Inflammatory macrophage treated with lipopolysaccharide for 1 hour (primary cell): ENCODE measurements at places on chromosomes 1 and 21.

- peak; percentile 84 for DNase-seq
These were observed 20.8 kb downstream of the LRRC8B start for GRCh38 chr1:89545264-89546038.

DNA sequence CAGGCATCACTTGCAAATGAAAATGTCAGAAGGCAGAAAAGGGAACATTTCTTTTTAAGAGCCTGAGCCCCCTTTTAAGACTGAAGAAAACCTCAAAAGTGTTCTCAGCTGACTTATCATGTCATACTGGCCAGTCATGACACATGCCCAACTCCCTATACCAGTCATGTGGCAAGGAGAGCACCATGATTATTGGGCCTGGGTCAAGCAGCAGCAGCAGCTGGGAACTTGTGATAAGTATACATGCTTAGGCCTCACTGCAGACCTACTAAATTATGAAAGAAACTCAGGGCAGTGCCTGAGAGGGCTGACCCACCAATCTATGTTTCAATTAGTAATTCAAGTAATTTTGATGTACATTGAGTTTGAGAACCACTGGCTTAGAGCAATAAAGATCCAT is 8.6 kb downstream of the RO60 start:
- no peak for DNase-seq

GRCh38 chr1:42108309-42108708 is 44.9 kb upstream of the GUCA2B start:
- no peak for DNase-seq

DNA sequence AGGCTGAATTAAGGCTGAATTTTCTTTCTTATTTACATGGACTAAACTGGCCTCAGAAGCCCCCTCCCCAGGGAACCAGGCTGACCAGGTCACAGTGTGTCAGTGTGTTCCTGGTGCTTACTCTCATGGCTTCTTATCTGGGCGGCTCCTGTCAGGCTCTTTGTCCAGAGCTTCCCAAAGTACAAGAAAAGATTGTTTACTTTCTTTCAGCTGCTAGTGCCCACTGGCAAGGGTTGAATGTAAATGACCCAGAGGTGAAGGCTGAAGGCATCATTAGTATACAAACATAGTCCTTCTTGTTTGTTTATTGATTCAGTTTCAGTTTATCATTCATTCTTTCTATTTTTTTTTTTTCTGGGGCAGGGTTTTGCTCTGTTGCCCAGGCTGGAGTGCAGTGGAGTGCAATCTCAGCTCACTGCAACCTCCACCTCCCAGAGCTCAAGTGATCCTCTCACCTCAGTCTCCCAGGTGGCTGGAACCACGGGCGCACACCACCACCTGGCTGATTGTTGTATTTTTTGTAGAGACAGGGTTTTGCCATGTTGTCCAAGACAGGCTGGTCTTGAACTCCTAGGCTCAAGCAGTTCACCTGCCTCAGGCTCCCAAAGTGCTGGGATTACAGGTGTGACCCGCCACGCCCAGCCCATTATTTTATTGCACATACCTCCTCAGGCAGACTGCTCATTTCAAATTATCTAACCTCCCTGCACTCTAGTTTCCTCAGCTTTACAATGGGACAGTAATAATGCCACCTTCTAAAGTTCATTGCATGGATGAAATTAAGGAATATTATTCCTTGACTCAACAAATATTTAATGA is 9.8 kb upstream of the KDM4A start:
- no peak for DNase-seq

GRCh38 chr21:41638201-41638790 is 128.6 kb downstream of the RIPK4 start:
- no peak for DNase-seq

- no peak for DNase-seq
These were observed 51.4 kb downstream of the ZBTB18 start for GRCh38 chr1:244102468-244102867.

DNA sequence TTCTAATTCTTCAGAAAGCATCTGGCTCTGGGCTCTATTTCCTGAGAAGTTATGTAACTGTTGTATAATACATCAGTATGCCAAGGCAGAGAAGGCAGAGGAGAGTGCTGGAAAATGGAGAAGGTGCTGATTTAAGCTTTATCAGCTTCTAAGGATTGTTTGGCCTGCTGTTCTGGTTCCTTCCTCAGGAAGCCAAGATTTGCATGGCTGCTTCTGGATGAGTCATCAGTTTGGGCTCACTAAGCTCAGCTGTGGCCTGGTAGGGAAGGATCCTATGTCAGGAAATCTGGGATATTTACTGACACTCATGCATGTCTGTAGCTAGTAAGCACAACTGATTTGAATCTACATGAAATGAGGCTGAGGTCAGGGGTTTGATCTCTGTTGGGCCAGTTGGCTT is 73.2 kb upstream of the ADGRL4 start:
- no peak for DNase-seq

DNA sequence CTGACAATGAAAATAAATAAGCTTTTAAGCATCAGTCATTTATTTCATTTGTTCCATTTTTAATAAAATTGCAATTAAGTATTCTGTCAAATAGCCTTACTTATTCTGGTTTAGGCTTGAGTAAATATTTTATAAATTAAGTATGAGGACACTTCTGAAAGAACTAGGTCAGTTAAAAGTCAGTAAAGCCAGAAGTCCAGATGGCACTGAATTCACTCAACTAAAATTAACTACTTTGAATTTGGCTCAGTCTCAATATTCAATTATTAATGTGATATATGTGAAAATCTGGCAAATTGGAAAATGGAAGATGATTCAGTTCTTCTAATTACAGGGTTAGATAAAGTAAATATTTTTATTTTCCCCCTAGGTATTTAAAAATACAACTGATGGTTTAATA is 174.2 kb downstream of the BRINP3 start:
- no peak for DNase-seq

DNA sequence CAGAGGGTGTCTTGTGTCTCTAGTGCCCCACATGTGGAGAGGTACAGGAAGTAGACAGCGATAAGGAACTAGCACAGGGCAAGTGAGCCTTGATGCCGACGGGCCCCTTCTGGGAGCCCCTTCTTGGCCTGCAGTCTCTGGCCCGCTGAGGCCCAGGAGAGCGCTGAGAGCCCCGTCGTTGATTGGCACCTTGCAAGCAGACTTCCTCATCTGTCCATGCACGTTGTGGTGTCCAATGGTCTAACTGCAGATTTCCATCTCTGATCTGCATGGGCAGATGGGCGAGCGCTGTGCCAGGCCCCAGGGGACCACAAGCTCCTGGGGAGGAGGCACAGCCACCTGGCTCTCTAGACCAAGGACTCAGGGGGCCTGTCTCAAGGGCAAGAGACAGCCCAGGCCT is 32.4 kb downstream of the PLEKHA6 start:
- no peak for DNase-seq

- DNase-seq: no peak
These were observed 27.1 kb downstream of the KAZN start for GRCh38 chr1:14625572-14625971.

- DNase-seq: no peak
These were observed 119.6 kb downstream of the SLC30A10 start for GRCh38 chr1:219808790-219809189.

DNA sequence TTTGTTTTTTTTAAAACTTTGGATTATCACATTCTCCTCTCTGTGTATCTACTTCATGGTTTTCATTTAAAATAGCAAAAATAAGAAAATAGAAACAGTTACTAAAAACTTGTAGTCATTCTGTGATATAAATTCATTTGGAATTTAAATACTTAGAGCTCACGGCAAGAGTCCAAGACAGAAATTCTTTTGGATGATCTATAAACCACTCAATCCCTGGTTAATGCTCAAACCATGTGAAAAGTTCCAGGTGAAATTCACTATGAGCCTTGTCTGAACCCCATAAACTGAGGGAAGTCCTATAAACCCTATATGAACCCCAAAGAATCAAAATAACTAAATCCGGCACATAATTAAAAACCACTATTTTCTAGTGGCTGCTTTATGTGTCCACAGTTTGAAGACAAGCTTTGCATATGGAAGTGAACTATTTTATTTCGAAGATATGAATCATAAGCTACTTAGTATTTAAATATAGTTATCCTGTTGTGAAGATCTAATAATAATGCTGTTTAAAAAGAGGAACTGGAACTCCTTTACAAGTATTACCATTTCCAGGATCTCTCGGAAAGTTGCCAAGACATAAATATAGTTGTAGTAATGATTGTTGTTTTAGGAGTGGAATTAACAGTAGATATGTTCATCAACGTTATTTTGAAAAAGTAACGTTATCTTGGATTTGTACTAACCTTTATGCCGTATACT is 163.5 kb downstream of the NFIA start:
- DNase-seq: no peak

- no peak for DNase-seq
These were observed 137.8 kb downstream of the TSEN15 start for GRCh38 chr1:184189361-184189760.

DNA sequence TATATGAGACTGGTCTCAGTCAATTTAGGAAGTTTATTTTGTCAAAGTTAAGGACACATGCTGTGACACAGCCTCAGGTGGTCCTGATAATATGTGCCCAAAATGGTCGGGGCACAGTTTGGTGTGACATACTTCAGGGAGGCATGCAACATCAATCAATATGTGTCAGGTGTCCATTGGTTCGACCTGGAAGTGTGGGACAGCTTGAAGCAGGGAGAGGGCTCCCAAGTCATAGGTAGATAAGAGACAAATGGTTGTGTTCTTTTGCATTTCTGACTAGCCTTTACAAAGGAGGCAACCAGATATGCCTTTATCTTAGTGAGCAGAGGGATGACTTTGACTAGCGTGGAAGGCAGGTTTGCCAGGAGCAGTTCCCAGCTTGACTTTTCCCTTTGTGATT is 4.5 kb upstream of the ERVH48-1 start:
- DNase-seq: no peak

DNA sequence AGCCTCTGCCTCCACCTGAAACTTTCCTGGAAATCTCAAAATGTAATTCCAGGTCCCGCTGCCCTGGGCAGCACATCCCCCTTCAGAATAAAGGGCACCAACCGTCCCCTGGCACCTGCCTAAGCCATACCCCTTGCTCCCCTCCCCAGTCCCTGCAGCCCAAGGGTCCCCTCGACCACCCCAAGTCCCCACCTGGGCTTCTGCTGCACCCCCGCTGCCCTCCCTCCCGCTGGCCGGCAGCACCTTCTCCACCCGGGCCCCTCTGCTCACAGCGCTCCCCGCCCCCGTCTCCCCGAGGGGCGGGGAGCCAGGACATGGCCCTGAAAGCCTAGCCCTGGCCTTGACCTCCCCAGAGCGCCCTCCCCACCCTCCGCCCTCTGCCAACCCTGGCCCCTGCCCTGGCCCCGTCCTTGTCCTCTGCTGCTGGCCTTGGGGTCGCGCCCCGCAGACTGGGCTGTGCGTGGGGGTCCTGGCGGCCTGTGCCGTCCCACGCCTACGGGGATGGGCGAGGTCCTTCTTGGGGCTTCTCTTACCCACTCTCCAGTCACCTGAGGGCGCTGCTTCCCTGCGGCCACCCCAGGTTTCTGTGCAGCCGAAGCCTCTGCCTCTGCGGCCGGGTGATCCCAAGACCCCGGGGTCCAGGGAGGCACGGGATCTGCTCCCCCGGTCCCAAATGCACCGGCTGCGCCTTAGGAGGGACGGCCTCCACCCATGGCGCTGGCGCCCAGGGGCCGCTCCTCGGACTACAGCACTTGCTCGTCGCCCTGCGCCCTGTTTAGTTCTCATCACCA is 41.7 kb downstream of the WDR4 start:
- no peak for DNase-seq

DNA sequence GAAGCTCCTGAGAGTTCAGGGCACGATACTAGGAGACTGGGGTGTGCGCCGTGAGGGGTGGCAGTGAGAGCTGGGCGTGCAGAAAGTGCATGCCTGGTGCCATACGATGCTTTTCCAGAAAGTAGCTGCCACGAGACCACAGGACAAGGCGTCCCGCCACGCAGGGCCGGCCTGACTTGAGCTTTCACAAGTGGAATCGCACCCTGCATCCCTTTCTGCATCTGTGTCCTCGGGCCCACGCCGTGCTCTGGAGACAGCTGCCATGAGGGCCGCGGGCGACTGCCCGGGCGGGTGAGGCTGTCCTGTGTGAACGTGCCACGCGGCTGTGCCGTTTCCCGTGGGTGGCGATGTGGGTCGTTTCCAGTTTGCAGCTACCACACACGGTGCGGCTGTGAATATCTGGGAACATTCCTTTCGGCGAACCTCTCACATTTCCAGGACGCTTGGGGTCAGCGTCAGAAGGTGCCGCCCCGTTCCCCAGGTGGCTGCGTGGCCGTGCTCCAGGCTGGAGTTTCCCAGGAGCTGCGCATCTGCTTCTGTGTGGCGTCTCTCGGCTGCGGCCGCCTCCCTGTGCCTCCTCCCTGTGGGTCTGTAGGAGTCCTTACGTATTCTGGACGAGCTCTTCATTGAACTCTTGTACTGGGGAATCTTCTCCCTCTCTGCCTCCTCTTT is 1.0 kb upstream of the PERM1 start:
- no peak for DNase-seq

- no peak for DNase-seq
These were observed 16.6 kb upstream of the AJAP1 start for GRCh38 chr1:4637616-4638344.

GRCh38 chr1:3410142-3410925 is 44.1 kb upstream of the ARHGEF16 start:
- no peak for DNase-seq

GRCh38 chr1:248862998-248863881 is 4.4 kb upstream of the ZNF692 start:
- DNase-seq: peak; percentile 52

- no peak for DNase-seq
These were observed 11.4 kb downstream of the SMAP2 start for GRCh38 chr1:40384887-40385286.

DNA sequence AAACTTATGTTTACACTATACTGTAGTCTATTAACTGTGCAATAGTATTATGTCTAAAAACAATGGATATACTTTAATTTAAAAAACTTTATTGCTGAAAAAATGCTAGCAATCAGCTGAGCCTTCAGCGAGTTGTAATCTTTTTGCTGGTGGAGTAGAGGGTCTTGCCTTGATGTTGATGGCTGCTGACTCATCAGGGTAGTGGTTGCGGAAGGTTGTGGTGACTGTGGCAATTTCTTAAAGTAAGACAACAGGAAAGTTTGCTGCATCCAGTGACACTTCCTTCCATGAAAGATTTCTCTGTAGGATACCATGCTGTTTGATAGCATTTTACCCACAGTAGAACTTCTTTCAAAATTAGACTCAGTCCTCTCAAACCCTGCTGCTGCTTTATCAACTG is 234.7 kb upstream of the CSF3R start:
- no peak for DNase-seq
